Activated CD8-positive, alpha-beta T cell treated with anti-CD3 and anti-CD28 coated beads for 36 hours (primary cell): ENCODE measurements at places on chromosomes 5 and 9. TPM values are rescaled to one million over a fixed set of nuclear protein-coding genes. Genes with fewer than 3 reads are reported as not detected.

The EIF4E1B gene
- total RNA-seq: not detected

The EMB gene
- total RNA-seq: 55.7 TPM

The ZNF474 gene
- total RNA-seq: not detected

The SLC9A3 gene
- 3.3 TPM for total RNA-seq

The HMGXB3 gene
- 32.6 TPM for total RNA-seq

DNA sequence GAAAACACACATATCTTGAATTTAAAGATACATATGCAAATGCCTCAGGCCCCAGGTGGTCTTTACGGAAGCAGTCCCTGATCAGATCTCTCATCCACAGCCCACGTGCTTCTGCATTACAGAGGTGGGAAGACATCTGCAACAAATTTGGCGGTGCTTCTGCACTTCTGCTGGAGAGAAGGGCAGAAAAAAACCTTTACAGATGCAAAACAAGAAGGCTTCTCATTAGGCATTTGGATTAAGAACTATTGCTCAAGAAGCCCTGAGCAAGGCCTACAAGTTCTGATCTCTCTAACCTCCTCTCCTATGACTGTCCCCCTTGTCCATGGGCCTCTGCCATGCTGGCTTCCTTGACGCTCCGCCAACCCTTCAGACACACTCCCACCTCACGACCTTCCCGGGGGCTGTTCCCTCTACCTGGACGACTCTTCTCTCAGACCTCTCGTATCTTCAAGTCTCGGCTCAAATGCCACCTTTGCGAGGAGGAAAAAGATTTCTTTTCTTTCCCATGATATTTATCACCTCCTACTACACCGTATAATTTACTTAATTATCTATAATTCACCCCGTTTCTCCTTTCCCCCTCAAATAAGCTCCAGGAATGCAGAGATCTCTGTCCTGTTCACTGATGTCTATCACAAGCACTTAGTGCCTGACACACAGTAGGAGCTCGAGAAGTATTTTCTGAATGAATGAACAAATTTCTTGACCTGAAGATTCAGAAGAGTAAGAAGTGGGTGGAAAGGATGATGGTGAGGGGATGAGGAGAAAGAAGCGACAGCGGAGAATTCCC is 1.1 kb downstream of the MTMR12 start:
- peaks cover 13% of the 10 kb centered on the region for H3K36me3 ChIP-seq
- no peak for DNase-seq
- H3K27me3 ChIP-seq: no peaks in the 10 kb centered on the region

GRCh38 chr9:109319626-109320241 is 1.1 kb downstream of the EPB41L4B start:
- no peaks in the 10 kb centered on the region for H3K36me3 ChIP-seq
- peaks cover 11% of the 10 kb centered on the region for H3K4me1 ChIP-seq
- peak overlapping the region; percentile 52 for H3K4me3 ChIP-seq
- H3K27ac ChIP-seq: no peak overlapping the region

GRCh38 chr9:84235511-84235910 is 105.0 kb downstream of the SLC28A3 start:
- DNase-seq: no peak
- H3K27ac ChIP-seq: no peak overlapping the region
- H3K36me3 ChIP-seq: no peaks in the 10 kb centered on the region
- no peak overlapping the region for H3K4me3 ChIP-seq

DNA sequence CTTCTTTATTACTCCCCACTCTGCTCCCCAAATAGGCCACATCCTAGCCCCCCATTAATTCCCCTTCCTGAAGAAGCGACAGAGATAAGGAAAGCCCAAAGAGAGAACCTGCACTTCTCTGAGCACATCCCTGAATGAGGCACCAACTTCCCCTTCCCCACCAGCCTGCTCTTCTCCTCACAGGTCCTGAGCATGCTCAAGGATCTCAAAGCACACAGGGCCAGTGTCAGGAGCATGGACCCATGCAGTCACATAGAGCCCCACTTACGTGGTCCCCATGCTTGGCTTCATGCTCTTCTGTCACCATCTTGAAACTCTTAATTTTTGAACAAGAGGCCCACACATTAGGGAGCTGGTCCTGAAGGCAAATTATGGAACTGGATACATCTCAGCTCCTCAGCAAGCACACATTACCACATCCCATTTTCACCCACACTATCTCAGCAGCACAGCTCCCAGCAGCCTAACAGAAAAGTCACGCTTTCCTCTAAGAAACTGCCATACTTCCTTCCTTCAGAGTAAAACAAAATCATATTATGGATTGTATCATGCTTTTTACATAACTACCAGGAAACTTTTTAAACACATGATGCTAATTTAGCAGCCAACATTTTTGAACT is 99.8 kb downstream of the NFIB start:
- no peaks in the 10 kb centered on the region for H3K36me3 ChIP-seq
- no peak overlapping the region for H3K4me3 ChIP-seq
- H3K27ac ChIP-seq: no peak overlapping the region
- H3K4me1 ChIP-seq: no peaks in the 10 kb centered on the region

GRCh38 chr5:164431634-164432304 is 926.4 kb downstream of the MAT2B start:
- no peak overlapping the region for H3K27ac ChIP-seq
- no peaks in the 10 kb centered on the region for H3K4me1 ChIP-seq
- DNase-seq: no peak
- no peak overlapping the region for H3K4me3 ChIP-seq
- H3K36me3 ChIP-seq: no peaks in the 10 kb centered on the region

GRCh38 chr9:117392992-117393391 is 21.9 kb downstream of the ASTN2 start:
- peaks cover 2% of the 10 kb centered on the region for H3K27me3 ChIP-seq
- DNase-seq: no peak
- H3K4me1 ChIP-seq: no peaks in the 10 kb centered on the region
- no peak overlapping the region for H3K27ac ChIP-seq
- no peak overlapping the region for H3K4me3 ChIP-seq
- no peaks in the 10 kb centered on the region for H3K36me3 ChIP-seq

DNA sequence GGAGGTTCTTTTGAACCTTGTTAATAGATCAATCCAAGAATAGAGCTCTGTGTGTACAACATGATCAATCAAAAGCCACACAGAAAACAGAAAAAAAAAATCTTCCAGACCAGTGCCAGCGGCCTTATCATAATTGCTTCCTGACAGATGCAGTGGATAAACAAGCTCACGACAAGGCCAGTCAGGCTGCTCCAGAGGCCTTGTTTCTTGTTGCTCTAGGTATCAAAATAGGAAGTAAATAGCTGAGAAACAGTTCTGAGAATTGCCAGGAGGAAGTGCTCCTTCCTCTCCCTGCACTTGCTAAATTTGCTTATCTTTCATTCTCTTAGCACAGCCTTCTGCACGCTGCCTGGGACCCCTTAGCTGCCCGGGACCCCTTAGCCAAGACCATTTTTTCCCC is 199.0 kb upstream of the TARS1 start:
- peaks cover 3% of the 10 kb centered on the region for H3K4me1 ChIP-seq
- no peaks in the 10 kb centered on the region for H3K27me3 ChIP-seq
- H3K36me3 ChIP-seq: no peaks in the 10 kb centered on the region
- no peak overlapping the region for H3K4me3 ChIP-seq
- DNase-seq: no peak
- H3K27ac ChIP-seq: no peak overlapping the region

DNA sequence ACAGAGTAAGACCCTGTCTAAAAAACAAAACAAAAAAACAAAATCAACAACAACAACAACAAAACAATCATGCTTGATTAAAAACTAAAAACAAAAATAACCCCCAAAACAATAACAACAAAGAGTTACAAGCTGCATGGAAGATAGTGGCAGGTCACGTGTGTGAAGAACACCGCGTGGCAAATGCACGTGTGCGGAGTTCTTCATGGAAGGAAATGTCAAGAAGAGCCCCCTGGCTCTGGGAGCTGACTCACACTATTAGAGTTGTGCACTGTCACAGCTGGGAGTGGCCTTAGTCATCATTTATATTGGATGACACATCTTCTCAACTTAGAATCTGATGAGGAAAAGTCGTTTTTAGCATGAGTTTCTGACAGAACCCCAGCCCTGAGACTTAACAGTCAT is 110.5 kb downstream of the JMY start:
- no peak for DNase-seq
- no peak overlapping the region for H3K27ac ChIP-seq
- H3K27me3 ChIP-seq: peaks cover 1% of the 10 kb centered on the region
- H3K4me1 ChIP-seq: no peaks in the 10 kb centered on the region
- H3K4me3 ChIP-seq: no peak overlapping the region

DNA sequence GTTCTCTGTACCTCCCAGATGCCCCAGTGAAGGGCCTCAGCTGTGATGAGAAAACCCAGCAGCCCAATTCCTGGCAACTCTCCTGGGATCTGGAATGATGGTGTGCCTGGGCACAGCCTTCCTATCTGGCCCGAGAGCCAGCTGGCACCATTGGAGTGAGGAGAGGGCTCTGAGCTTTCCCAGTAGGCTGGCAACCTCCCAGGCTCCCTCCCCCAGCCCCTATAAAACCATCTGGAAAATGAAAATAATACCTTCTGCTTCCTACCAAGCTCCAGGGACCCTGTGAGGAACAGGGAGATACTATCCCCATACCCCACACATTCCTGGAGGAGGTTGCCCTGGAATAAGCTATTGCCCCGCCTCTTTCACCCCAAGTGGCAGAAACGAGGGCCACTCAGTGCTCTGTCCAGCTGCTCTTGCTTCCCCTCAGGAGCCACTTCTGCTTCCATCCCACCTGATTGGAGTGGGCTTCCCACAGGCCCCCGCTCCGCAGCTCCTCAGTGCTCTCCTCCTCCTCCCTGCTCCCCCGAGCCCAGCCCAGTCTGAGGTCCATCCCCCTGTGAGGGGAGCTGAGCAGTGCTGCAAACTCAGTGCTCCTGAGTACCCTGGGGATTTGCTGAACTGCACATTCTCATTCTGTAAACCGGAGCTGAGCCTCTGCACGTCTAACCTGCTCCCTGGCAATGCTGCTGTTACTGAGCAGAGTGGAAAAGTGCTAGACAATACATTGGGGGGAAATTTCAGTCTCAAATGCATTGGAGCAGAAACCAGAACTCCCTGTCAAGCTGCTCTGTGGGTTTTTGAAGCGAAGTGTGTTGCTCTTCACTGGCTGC is 74.7 kb downstream of the THBS4 start:
- no peak overlapping the region for H3K4me3 ChIP-seq
- no peak for DNase-seq
- peaks cover 34% of the 10 kb centered on the region for H3K4me1 ChIP-seq

DNA sequence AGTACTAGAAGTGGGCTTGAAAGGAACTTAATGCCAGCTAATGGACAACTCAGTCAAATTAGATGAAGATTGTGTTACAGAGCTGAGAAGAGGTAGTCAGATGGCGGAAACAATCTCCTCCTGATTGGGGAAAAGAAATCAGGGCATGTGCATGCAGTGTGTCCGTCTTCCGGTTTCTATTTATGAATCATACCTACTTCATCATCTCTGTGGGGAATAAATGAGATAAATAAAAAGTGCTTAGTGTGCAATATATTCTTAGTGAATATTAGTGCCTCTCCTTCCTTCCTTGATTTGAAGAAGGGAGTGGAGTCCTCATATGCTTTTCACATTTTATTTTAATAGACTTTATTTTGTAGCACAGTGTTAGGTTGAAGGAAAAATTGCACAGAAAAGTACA is 108.7 kb upstream of the NFIL3 start:
- DNase-seq: no peak
- no peaks in the 10 kb centered on the region for H3K4me1 ChIP-seq
- no peaks in the 10 kb centered on the region for H3K36me3 ChIP-seq
- no peak overlapping the region for H3K4me3 ChIP-seq
- H3K27me3 ChIP-seq: peaks cover 10% of the 10 kb centered on the region

DNA sequence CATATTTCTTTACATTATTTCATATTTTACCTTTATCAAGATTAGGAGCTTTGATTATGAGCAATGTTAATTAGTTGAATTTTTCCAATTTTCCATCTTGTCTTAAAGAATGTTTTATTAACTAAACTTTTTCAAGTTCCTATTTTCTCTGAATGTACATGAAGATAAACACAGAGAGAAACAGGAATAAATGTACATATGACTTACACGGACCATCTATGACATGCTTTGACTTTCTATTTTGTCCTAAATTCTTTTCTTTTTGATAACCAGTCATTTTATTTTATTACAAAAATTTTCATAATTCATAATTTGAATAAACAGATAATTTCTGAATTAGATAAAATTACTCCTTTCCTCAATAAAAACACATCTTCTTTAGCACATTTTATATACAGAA is 1038.8 kb upstream of the ARRDC3 start:
- no peaks in the 10 kb centered on the region for H3K27me3 ChIP-seq
- no peak overlapping the region for H3K4me3 ChIP-seq
- H3K36me3 ChIP-seq: no peaks in the 10 kb centered on the region
- DNase-seq: no peak

GRCh38 chr9:116541402-116541801 is 145.7 kb upstream of the TRIM32 start:
- H3K4me1 ChIP-seq: no peaks in the 10 kb centered on the region
- H3K36me3 ChIP-seq: peaks cover 12% of the 10 kb centered on the region
- H3K4me3 ChIP-seq: no peak overlapping the region
- H3K27ac ChIP-seq: no peak overlapping the region
- DNase-seq: no peak

- H3K4me3 ChIP-seq: no peak overlapping the region
- H3K27ac ChIP-seq: no peak overlapping the region
- H3K4me1 ChIP-seq: peaks cover 11% of the 10 kb centered on the region
- no peaks in the 10 kb centered on the region for H3K27me3 ChIP-seq
- no peak for DNase-seq
Measured at GRCh38 chr5:81774374-81774773, 23.5 kb upstream of the SSBP2 start.

GRCh38 chr5:55104946-55105701 is 2.7 kb downstream of the GZMA start:
- H3K36me3 ChIP-seq: peaks cover 13% of the 10 kb centered on the region
- H3K27me3 ChIP-seq: peaks cover 10% of the 10 kb centered on the region
- DNase-seq: no peak
- peak overlapping the region; percentile 59 for H3K4me3 ChIP-seq
- H3K27ac ChIP-seq: peak overlapping the region; percentile 74
- H3K4me1 ChIP-seq: peaks cover 52% of the 10 kb centered on the region

DNA sequence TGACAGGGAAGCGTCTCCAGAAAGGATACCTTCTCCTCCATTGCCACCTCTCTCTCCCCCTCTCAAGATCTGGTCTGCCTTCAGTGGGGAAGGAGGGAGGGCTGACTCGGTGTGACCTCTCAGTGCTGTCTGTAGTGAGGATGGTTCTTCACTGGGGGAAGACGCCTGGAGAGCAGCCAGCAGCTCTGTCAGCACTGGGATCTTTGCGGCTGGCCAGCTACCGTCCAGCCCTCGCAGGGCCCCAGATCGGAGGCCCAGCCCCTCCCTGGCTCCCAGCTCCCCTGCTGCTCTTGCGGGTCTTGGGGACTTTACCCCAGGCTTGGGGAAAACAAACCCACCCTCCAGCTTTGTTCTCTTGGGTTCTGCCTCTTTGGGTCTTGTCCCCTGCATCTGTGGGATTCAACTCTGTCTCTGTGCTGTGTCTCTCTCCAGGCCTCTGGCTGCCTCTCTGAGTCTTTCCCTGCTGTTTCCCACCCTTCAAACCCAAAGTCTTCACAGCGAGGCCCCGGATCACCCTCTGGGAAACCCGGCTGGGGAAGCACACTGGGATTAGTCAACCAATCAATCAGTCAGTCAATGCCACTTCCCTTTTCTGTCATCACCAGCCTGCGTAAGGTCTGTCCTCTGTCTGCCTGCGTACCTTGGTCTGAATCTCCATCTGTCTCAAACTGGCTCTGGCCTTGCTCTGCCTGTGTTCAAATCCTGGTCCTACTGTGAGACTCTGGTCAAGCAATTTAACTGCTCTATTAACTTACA is 23.0 kb downstream of the FGF18 start:
- DNase-seq: no peak
- H3K4me1 ChIP-seq: no peaks in the 10 kb centered on the region
- H3K27me3 ChIP-seq: no peaks in the 10 kb centered on the region
- H3K27ac ChIP-seq: no peak overlapping the region

- H3K27ac ChIP-seq: peak overlapping the region; percentile 70
- H3K4me1 ChIP-seq: peaks cover 25% of the 10 kb centered on the region
- no peak for DNase-seq
- H3K4me3 ChIP-seq: no peak overlapping the region
- H3K27me3 ChIP-seq: no peaks in the 10 kb centered on the region
- H3K36me3 ChIP-seq: peaks cover 43% of the 10 kb centered on the region
Measured at GRCh38 chr5:5481206-5481605, 58.7 kb downstream of the ICE1 start.
